Activated CD4-positive, alpha-beta T cell treated with anti-CD3 and anti-CD28 coated beads, Interleukin-2, amount 50 U/mL, for 24 hours (primary cell): ENCODE measurements at places on chromosomes 3 and 15.

- no peak for DNase-seq
Observed at GRCh38 chr15:81781395-81781794, 264.4 kb downstream of the MEX3B start.

GRCh38 chr3:30667280-30667651 is 60.9 kb downstream of the TGFBR2 start:
- no peak for DNase-seq

- no peak for DNase-seq
Observed at GRCh38 chr15:77516786-77517185, 96.1 kb downstream of the HMG20A start.

- no peak for DNase-seq
Observed at GRCh38 chr3:25597535-25598101, 67.1 kb downstream of the TOP2B start.

- no peak for DNase-seq
Observed at GRCh38 chr15:41792000-41792637, 17.8 kb downstream of the MAPKBP1 start.

DNA sequence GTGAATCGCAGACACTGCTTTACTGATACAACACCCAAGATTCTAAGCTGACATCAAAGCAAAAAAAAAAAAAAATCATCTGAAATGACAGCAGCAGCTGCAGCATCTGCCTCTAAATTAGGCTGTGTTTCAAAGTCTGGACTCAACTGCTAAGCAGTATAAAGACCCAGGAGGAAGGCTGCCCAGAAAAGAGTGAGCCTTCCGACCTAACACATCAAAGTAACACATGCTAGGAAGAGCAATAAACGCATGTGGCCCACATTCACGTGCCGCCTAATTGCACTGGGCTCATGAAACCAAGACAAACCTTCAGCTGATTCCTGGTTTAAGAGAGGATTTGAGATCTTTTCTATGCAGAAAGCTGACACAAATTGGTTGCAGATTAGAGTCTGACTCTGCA is 317.1 kb downstream of the ZIC4 start:
- no peak for DNase-seq

DNA sequence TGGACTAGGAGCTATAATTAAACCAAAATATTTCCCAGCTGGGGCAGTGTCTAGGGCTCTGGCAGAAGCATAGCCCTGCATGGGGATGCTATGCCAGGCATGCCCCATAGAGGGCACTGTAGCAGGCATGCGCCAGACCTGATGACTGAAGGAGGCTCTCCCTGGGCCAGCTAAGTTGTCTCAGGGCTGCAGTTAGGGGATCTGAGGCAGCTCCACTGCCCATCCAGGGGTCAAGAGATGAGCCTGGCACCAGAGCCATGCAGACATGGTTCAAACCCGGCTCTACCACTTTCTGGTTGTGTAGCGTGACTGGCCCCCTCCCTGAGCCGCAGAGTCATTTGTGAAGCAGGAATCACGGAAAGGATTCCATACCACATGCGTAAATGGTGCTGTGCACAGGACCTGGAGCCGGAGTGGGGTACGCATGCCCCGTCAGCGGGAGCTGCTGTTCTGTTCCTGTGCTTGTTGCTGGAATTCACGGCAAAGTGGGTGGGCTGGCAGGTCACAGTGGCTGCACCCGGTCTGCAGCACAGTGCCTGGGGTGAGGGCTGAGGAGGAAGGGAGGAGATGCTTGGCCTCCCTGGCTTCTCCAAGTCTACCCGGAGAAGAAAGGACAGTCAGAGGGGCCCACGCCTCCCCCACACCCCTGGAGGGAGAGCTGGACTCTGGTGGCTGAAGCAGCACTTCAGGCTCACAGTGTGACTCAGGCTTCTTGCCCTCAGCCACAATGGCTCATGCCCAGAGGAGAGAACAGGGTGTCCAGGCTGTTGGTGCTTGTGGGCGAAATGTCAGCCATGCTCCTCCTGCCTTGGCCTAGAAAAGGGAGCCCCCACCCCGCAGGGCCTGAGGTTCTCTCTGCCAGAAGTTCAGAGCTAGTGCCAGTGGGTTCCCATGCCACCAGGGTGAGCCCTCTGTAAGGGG is 43.1 kb downstream of the DNASE1L3 start:
- peak; percentile 21 for DNase-seq

DNA sequence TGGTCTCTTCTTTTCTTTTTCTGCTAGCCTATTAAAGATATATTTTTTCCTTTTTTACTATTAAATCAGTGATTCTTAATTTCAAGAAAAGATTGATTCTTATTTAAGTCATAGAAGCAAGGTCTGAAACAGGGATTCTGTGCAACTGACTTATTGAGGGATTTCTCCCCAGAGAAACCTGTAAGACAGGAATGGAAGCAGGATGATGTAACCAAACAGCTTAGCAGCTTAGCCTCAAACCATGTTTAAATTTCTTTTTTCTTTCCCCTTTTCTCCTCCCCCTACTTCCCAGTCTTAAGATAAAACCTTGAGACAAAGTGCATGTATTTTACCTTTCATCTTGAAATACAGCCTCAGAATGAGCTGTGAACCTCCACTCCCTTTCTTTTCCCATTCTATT is 322.8 kb downstream of the NEK10 start:
- DNase-seq: no peak

- DNase-seq: no peak
Observed at GRCh38 chr15:71079208-71080044, 35.8 kb upstream of the THSD4 start.

DNA sequence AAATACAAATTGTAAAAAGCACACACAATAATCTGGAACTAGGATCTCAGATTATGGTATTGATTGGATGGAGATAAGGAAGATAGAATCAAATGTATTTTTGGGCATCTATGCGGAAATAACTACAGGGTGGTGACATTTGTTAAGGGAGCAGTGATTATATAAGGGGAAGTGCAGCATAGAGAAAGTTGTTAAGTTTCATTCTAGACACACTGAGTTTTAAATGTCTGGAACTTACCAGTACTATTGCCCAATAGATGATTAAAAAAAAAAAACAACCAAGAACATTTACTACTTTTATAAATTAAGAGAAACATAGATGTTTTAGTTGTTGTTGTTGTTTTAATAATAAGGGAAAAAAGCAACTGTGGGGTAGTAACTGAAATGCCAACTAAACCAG is 32.1 kb upstream of the C3orf38 start:
- no peak for DNase-seq

- no peak for DNase-seq
Observed at GRCh38 chr3:191388823-191389222, 58.5 kb upstream of the UTS2B start.

DNA sequence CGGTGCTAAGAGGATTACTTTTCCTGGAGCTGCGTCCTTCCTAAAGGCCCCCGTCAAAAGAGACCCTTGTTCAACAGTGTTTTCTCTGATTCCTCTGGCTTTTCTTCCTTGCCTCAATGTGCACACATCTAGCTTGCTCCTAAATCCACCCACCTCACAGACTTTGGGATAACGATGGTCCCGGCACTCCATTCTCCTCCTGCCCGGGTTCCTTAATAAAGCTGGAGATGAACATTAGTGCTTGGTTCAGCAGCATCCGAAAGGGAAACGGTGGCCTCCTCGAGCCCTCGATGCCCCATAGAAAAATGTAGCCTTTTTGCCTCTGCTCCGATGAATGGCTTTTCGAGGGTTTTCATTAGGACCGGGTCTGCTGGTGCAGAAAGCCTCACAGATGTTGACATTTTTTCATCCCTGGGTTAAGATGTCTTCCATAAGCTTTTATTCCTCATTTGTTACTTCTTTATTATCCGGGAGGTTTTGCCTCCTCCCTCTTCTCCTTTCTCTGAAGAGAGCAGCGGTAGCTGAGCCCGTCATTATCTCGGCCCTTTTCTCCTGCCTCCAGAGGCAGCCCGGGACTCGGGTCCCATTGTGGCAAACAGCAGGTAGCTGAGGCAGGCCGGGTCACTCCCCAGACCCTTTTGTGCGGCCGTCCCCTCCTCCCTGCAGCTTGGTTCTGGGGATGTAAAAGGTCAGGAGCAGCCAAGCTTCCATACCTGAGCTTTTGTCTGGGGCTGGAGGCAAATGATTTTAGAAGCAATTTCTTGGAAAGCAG is 64.6 kb downstream of the CPN2 start:
- DNase-seq: no peak

DNA sequence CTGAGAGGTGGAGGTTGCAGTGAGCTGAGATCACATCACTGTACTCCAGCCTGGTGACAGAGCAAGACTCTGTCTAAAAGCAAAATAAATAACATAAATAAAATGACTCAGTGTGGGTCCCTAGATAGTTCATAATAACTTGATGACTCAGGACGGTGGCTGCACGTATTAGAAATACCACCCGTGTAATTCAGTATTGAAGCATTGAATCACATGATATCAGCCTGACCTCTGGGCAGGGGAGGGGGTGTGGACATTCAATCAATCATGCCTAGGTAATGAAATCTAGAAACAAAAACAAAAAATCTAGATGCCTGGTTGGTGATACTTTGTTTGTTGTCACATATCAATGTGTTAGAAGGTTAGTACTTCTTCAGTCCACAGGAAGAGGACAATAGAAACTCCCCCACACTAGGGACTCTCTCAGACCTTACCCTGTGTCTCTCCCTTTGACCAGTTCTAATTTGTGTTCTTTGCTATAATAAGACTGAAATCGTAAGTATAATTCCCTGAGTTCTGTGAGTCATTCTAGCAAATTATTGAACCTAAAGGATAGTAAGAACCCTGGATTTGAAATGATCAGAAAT is 177.3 kb downstream of the GAP43 start:
- no peak for DNase-seq

DNA sequence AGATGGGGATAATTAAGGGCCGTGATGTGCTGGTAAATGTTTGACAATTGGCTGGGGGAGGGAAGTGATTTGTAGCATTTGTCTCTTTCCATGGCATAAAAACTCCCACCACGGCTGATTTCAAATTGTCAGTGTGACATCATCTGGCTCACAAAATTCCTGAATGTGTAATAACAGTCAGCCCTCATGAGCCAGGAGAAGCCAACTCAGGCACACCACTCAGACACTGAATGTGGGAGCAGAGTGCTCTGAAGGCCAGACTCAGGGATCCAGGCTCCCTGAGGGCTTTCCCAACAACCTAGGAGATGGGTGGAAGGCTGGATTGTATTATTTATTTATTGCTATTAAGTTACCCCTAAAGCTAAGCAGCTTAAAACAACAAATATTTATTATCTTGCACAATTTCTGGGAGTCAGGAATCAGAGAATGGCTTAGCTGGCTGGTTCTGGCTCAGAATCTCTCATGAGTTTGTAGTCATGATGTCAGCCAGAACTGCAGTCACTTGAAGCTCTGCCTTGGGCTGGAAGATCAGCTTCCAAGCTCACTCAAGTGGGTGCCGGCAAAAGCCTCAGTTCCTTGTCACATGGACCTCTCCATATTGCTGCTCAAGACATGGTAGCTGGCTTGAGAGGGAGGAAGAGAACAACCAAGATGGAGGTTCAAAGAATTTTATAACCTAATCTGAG is 6.5 kb upstream of the CPEB1 start:
- no peak for DNase-seq

- DNase-seq: no peak
Observed at GRCh38 chr15:56082263-56082761, 88.9 kb upstream of the NEDD4 start.

DNA sequence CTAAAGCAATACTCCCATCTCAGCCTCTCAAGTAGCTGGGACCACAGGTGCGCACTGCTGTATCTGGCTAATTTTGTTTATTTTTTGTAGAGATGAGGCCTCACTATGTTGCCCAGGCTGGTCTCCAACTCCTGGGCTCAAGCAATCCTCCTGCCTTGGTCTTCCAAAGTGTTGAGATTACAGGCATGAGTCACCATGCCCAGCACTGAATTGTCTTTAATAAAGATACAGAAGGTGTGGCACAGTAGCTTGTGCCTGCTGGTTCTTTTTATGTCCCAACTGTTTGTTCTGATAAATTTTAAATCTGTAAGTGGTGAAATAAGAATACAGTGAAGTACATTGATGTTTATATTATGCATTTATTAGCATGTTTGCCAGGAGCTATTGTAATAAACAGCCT is 20.6 kb upstream of the TRAK1 start:
- no peak for DNase-seq

- no peak for DNase-seq
Observed at GRCh38 chr3:23303601-23304217, 100.6 kb downstream of the UBE2E2 start.

DNA sequence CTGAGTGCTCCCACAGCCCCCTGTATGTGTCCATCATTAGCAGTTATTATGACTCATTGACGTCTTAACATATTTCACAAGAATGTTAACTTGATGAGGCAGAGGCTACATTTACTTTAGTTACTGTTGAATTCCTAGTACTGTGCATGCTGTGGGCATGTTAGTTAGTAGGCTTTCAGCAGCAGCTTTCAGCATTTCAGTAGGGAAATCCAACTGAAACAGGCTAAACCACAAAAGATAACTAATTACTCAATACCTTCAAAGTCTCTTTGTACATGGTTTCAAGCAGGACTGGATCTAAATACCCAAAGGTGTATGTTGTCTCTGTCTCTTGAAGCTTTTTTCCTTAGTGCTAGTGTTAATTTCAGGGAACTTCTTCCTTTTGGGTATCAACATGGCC is 229.9 kb upstream of the SUCLG2 start:
- DNase-seq: no peak

DNA sequence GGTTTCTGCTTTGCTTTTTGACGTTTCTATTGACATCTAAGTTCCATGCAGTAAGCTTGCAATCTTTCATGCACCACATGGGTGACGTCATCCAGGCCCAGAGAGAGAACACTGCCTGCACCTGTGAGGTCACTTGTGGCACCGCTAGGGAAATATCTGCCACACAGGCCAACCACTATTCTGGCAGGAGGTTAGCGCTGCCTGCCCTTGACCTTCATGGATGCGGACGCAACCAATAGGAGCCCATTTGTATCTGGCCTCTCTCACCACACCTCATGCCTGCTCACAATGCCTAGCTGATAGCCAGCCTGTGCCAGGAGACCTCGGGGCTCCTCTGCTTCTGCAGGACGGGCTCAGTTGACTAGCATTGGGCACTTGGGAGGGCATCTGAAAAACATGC is 55.8 kb upstream of the PRR23E start:
- DNase-seq: no peak

DNA sequence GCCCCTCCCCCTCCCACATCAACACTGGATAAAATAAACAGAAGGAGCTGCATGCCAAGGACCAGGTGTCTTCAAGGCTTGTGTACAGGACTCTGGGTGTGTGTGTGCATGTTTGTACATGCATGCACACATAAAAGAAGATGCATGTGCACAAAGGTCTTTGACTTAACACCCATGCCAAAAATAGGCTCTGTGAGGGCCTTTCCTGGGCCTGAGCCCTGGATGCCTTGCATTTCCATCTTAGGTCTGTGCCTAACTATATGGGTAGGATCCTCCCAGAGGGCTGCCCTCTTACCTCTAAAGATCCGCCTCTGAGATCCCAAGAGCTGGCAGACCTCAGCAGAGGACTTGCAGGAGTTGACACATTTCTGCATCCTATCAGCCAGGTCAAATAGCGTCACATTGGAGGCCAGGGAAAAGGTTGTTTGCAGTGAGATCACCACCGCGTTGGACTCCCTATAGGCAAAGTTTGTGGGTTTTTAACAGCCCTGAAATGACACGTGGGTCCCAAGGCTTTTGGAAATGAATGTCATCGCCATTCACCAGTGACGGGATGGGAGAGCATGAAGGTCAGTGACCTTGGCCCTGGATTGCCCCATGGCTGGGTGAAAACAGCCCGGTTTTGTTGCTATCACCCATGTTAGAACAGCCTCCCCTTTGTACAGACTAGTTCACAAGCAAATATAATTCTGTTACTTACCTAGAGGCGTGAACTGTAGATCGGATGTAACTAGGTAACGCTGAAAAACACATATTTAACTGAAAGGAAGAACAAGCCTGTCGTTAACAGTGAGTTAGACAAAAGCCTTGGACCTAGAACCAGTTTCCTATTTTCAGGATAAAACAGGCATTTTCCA is 54.0 kb downstream of the HEG1 start:
- DNase-seq: no peak
